ENCODE measurements at places on chromosomes 3 and 15.

DNA sequence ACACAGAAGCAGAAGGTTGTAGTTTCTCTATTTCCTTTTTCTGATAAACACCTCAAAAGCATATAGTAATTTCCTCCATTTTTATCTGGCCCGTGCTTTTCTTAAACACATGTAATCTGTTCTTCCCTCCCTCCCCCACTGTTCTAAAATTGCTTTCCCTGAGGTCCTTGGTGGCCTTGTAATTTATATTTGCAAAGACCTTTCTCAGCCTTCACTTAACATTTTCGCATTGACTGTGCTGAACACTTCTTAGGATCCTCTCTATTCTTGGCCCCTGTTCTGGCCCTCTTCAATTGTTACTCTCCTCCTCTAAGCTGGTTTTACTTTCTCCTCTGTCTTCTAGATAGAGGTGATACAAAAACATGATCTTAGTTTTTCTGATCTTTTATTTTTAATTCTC is 28.3 kb downstream of the GAP43 start:
- H3K27me3 ChIP-seq = no peaks in the 10 kb centered on the region
- no peaks in the 10 kb centered on the region for H3K36me3 ChIP-seq
- H3K4me3 ChIP-seq = no peak overlapping the region
- DNase-seq = no peak
- no peaks in the 10 kb centered on the region for H3K4me1 ChIP-seq

DNA sequence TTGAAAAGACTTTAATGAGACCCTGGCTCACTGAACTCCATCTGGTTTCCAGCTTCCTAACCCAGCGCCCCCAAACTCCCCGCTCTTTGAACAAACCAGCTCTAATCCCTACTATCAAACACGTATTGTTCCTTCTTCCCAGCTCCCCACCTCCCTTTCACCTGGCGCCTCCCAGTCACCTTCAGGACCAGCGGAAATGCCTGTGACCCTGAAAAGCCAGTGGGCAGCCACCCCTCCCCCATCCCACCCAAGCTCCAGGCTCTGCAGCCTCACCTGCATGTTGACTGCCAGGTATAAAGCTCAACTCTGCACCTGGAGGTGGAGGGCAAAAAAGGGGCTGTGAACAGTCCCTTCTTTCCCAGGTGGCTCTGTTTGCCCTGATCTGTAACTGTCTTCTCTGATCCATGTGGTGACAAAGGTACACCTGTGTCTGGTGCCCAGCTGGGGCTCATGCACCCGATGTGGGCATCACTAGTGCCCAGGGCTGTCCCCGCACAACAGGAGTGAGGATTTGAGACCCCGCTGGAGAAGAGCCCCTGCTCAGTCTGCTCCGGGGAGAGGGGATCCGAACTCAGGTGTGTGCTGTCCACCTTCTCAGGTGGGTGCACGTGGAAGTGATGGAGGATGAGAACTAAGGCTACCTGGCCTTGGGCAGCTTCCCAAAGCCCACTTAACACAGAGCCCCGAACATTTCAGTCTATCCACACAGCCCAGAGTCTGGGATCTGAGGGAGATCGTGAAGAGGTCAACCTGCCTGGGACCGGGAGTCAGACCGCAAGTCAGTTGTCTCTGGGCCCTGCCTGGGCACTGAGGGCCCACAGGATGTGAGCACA is 128.9 kb downstream of the NSMCE3 start:
- no peak overlapping the region for H3K27ac ChIP-seq
- peaks cover 5% of the 10 kb centered on the region for H3K27me3 ChIP-seq
- no peaks in the 10 kb centered on the region for H3K36me3 ChIP-seq

DNA sequence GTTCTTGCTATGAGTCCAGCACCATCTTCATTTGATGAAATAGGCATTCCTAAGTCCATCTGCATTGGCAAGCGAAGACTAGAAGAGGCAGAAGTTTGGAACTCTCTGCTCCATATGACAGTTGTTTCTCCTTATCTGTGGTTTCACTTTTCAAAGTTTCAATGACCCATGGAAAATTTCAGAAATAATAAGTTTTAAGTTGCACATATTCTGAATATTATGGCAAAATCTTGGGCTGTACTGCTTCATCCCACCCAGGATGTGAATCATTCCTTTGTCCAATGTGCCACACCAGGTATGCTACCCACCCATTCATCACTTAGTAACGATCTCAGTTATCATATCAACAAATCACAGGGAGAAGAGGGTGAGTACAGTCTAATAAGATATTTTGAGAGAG is 647.9 kb downstream of the GRM7 start:
- no peak overlapping the region for H3K4me3 ChIP-seq
- H3K27me3 ChIP-seq = no peaks in the 10 kb centered on the region
- H3K27ac ChIP-seq = no peak overlapping the region
- H3K4me1 ChIP-seq = no peaks in the 10 kb centered on the region

- no peaks in the 10 kb centered on the region for H3K36me3 ChIP-seq
- H3K27ac ChIP-seq = peak overlapping the region; percentile 73
- H3K27me3 ChIP-seq = no peaks in the 10 kb centered on the region
- peaks cover 49% of the 10 kb centered on the region for H3K4me1 ChIP-seq
- no peak for DNase-seq
Measured at GRCh38 chr15:77720173-77720572, 87.5 kb upstream of the LINGO1 start.

- H3K27ac ChIP-seq = peak overlapping the region; percentile 86
- no peaks in the 10 kb centered on the region for H3K36me3 ChIP-seq
- H3K27me3 ChIP-seq = no peaks in the 10 kb centered on the region
- no peak for DNase-seq
- peak overlapping the region; percentile 65 for H3K4me3 ChIP-seq
Measured at GRCh38 chr3:15601046-15601398, 347 bp downstream of the HACL1 start.

GRCh38 chr15:42404461-42405235 is 45.3 kb downstream of the CAPN3 start:
- no peaks in the 10 kb centered on the region for H3K27me3 ChIP-seq
- H3K36me3 ChIP-seq = no peaks in the 10 kb centered on the region
- no peak overlapping the region for H3K27ac ChIP-seq
- no peak overlapping the region for H3K4me3 ChIP-seq
- H3K4me1 ChIP-seq = no peaks in the 10 kb centered on the region
- DNase-seq = no peak

DNA sequence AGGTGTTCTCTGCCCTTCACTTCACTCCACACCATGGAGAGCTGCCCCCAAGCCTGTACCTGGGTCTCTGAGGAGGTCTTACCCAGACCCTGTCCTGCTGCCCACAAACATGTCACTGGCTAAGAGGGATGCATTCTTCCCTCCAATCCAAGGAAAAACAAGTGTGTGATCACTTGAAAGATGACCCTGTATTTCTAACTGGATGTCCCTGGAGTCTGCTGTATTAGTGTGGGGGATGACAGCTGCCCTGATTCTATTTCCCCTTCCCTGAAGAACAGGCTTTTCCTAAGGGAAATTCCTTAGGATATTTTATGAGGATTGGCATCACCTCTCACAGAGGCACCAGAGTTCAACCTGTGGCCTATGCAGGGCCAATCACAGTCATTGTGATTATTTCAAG is 55.0 kb upstream of the GATA2 start:
- no peak overlapping the region for H3K27ac ChIP-seq
- H3K4me1 ChIP-seq = peaks cover 11% of the 10 kb centered on the region
- no peaks in the 10 kb centered on the region for H3K27me3 ChIP-seq
- DNase-seq = no peak

- H3K27me3 ChIP-seq = no peaks in the 10 kb centered on the region
- no peak overlapping the region for H3K4me3 ChIP-seq
- no peaks in the 10 kb centered on the region for H3K36me3 ChIP-seq
- H3K27ac ChIP-seq = no peak overlapping the region
Measured at GRCh38 chr3:170896781-170897180, 11.7 kb downstream of the EIF5A2 start.

DNA sequence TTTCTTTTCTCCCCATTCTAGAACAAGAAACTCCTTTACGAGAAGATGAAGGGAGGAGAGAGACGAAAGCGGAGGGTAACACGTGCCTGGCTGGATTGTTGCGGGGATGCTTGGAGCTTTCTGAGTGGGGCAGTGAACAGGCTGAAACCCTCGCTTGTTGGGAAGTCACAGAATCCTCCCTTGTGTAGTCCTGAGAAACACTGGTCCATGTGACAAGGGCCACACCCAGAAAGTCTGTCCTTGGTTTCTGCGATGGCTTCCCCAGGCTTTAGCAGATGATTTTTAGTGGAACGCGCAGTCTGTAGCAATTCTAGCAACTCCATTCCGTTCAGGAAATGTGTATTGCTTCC is 26.1 kb upstream of the GREM1 start:
- DNase-seq = no peak
- no peaks in the 10 kb centered on the region for H3K4me1 ChIP-seq
- H3K4me3 ChIP-seq = no peak overlapping the region
- no peaks in the 10 kb centered on the region for H3K27me3 ChIP-seq
- H3K27ac ChIP-seq = no peak overlapping the region

GRCh38 chr15:97082830-97083229 is 752.3 kb downstream of the NR2F2 start:
- H3K36me3 ChIP-seq = no peaks in the 10 kb centered on the region
- no peak overlapping the region for H3K4me3 ChIP-seq
- no peaks in the 10 kb centered on the region for H3K27me3 ChIP-seq
- peaks cover 96% of the 10 kb centered on the region for H3K4me1 ChIP-seq
- DNase-seq = no peak

- no peaks in the 10 kb centered on the region for H3K36me3 ChIP-seq
- no peak overlapping the region for H3K4me3 ChIP-seq
- peaks cover 37% of the 10 kb centered on the region for H3K27me3 ChIP-seq
- H3K4me1 ChIP-seq = no peaks in the 10 kb centered on the region
- no peak for DNase-seq
- H3K27ac ChIP-seq = no peak overlapping the region
Measured at GRCh38 chr15:39298271-39298962, 282.5 kb upstream of the THBS1 start.

GRCh38 chr15:98568382-98569017 is 79.8 kb upstream of the IGF1R start:
- no peak for DNase-seq
- H3K27ac ChIP-seq = no peak overlapping the region
- H3K27me3 ChIP-seq = peaks cover 18% of the 10 kb centered on the region
- no peaks in the 10 kb centered on the region for H3K4me1 ChIP-seq
- H3K36me3 ChIP-seq = no peaks in the 10 kb centered on the region

DNA sequence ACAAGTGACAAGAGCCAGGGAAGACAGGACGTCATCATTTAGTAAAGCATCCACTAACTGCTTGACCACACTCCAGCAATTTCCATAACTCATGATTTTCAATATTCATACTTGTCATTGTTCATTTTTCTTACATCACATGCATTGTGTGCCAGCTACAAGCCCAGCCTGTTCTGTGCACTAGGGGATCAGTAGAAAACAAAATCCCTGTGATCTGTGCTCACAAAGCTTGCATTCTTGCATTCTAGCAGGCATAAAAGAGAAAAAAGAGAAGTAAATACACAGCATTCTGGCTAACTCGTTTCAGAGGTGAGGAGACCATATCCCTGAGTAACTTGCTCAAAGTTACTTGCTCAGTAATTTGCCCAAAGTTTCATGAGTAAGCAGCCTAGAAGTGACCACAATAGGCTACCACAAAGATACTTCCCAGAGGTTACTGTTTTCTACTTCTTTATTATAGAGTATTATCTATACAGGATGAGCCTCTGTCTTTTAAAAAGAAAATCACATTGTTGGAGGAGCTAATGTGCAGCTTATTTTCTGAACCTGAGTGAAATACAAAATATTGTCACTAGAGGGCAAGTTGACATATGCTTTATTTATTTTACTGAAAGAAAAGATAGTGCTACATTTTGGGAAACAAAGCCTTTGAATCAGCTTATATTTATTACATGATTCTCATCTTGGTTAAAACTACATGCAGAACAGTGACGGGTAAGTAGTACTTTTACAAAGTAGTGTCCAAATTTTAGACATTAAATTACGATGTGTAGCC is 701.4 kb upstream of the LMCD1 start:
- H3K36me3 ChIP-seq = no peaks in the 10 kb centered on the region
- H3K4me1 ChIP-seq = no peaks in the 10 kb centered on the region
- H3K27ac ChIP-seq = no peak overlapping the region

DNA sequence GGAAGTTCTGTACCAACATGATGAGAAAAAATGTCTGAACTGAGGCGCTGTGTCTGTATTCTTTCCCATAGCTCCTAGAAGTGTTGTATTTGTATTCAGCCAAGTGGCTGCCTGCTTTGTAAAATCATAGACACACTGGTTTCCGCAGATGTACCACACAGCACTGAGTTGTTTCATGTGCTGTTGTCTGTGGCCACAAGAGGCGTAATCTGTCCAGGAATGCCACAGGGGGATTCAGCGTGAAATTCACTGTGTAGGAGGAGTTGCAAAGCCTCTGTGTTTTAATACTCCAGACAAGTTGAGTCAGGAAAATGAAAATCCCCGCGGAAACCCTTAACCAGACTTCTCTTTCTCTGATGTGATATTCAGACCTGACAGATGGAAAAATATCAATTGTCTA is 462.2 kb downstream of the NSUN3 start:
- H3K27me3 ChIP-seq = no peaks in the 10 kb centered on the region
- H3K36me3 ChIP-seq = no peaks in the 10 kb centered on the region
- H3K4me1 ChIP-seq = no peaks in the 10 kb centered on the region
- H3K4me3 ChIP-seq = no peak overlapping the region
- no peak overlapping the region for H3K27ac ChIP-seq

- H3K4me1 ChIP-seq = peaks cover 13% of the 10 kb centered on the region
- no peak for DNase-seq
- H3K27me3 ChIP-seq = no peaks in the 10 kb centered on the region
- H3K4me3 ChIP-seq = no peak overlapping the region
- H3K27ac ChIP-seq = no peak overlapping the region
Measured at GRCh38 chr3:136852180-136852579, 9.8 kb upstream of the NCK1 start.

DNA sequence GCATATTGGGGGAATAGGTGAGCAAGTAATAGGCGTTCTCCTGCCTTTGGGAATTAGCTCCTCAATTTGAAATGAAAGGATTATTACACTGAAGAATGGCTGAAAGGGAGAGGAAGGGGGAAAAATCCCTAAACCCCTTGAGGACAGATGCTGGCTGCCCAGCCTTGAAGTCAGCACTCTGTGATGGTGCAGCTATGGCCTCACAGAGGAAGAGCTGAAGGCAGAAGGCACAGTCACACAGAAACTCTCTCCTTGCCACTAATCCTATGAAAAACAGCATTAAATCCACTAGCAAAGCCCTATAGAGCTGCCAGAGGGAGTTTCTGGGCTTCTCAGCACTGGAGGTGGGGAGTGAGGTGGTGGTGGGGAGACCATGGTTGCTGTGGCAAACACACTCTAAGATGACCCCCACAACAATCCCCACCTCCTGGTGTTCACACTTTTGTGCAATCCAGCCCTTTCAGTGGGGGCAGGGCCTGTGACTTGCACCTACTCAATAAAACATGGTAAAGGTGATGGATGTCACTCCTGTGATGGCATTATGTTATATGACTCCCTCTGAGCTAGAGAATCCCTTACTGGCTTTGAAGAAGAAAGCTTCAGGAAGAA is 101.2 kb downstream of the RFTN1 start:
- H3K36me3 ChIP-seq = no peaks in the 10 kb centered on the region
- H3K27ac ChIP-seq = no peak overlapping the region
- H3K4me3 ChIP-seq = no peak overlapping the region
- DNase-seq = no peak

All from A673 (cell line).